ENCODE measurements at places on chromosomes 11 and 22. TPM values are rescaled to one million over a fixed set of nuclear protein-coding genes. Genes with fewer than 3 reads are reported as not detected.

Gene SLC6A5
- not detected for polyA plus RNA-seq

Gene PUS3
- 9.5 TPM for polyA plus RNA-seq

DNA sequence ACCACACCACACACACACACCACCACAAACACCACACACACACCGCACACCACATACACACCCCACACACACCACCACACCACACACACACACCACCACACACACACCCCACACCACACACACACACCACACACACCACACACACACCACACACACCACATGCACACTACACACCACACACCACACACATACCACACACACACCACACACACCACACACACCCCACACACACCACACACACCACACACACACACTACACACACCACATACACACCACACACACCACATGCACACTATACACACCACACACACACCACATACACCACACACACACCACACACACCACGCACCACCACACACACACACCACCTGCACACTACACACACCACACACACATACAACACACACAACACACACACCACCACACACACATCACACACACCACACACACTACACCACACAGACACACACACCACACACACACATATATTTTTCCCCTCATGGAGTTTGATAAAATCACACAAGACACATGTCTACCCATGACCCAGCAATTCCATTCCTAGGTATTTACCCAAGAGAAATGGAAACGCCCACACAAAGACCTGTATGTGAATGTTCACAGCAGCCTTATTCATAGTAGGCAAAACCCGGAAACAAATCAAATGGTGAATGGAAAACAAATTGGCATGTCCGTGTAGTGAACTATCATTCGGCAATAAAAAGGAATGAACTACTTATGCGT lies 14.3 kb downstream of the CD5 start:
- DNase-seq, result no peak

Gene KCNE3
- polyA plus RNA-seq, result 1.0 TPM

Gene PNPLA3
- polyA plus RNA-seq, result 3.9 TPM

DNA sequence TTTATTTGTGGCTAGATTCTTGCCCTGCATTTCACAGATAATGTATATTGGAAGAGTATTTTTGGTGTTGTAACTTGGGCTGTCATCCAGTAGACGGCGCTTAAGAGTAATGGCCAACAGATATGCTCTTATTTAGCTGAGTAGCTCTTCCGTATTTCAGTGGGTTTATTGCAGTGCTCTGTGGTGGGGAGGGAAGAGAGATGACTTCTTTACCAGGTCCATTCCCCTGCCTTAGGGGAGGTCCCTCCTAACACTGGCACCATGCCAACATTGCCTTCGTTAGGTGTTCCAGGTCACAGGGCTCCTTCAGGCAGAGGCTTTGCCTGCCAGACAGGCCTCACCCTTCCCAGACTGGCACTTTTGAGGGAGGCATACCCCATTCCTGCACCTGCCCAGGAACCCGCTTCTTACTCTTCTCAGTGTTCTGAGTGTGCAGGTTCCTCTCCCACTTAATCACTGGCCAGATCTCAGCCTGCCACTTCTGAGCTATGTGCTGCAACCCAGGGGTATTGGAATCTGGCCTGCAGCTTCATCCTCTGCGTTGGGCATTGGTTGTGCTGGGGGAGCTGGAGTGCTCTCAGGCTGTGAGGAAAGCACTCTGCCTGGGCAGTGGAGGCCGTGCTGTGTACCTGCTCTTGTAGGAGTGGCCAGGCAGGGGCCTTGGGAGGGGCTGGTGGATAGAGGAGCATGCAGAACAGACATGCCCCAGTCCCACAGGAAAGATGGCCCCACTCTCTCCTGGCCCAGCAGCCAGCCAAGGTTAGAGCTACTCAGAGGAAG lies 29.4 kb upstream of the SLN start:
- peak; percentile 13 for DNase-seq

Gene OR8D1
- not detected for polyA plus RNA-seq

DNA sequence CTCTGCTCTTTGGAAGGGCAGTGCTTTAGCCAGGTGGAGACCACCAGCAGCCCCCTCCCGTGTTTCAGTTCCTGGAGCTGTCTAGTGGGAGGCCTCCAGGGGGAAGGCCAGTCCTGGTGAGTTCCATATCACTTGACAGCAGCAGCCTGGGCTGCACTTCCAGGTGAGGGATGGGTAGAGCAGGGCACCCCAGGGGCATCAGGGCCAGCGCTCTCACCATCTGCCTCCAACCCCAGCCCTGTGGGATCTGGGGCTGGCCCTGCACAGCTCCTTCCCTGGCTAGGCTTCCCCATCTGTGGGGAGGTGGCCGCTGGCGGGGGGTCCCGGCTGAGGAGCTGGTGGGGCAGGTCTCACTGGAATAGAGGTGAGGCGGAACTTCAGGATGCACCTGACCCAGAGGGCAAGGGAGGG lies 60.5 kb downstream of the MORC2 start:
- DNase-seq, result no peak

Gene POTEH
- polyA plus RNA-seq, result not detected

- no peak for DNase-seq
These were observed 51.6 kb downstream of the CERK start for GRCh38 chr22:46686221-46687047.

Gene NXPE4
- polyA plus RNA-seq, result not detected

- no peak for DNase-seq
These were observed 62.8 kb upstream of the BLID start for GRCh38 chr11:122178795-122179194.

- DNase-seq, result no peak
These were observed 628.8 kb upstream of the ANO5 start for GRCh38 chr11:21564095-21564494.

Gene VWA5A
- 26.9 TPM for polyA plus RNA-seq

DNA sequence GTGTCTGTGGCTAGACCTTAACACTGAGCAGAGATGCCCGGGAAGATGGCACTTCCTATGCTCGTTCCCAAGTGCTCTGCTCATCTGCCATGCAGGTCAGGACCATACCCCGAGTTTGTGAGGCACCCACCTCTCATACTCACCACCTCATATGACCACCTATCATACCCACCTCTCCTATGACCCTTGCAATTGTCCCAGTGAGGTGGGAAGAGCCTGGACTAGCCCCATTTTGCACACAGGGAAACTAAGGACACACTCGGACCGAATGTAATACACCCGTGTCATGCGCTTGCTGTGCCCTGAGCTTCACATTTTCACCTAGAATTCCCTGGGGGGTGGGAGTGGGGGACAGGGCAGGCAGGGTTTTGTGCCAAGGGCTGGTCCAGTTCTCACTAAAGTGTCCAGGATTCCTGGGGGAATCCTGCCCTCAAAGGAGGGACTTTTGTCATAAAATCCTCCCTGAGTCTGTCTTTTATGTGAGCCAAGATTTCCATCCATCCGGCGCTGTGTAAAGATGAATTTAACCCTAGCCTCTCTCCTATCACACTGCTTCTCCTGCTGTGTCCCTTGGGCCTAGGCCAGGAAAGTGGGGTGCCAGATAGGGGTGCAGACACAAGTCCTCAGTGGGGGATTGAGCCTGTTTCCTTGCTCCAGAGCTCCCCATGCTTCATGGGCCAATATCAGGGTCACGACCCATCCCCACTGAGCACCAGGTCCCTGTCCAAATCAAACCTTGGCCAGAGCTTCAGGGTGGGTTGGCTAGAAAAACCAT lies 20.0 kb downstream of the TPBGL start:
- no peak for DNase-seq

DNA sequence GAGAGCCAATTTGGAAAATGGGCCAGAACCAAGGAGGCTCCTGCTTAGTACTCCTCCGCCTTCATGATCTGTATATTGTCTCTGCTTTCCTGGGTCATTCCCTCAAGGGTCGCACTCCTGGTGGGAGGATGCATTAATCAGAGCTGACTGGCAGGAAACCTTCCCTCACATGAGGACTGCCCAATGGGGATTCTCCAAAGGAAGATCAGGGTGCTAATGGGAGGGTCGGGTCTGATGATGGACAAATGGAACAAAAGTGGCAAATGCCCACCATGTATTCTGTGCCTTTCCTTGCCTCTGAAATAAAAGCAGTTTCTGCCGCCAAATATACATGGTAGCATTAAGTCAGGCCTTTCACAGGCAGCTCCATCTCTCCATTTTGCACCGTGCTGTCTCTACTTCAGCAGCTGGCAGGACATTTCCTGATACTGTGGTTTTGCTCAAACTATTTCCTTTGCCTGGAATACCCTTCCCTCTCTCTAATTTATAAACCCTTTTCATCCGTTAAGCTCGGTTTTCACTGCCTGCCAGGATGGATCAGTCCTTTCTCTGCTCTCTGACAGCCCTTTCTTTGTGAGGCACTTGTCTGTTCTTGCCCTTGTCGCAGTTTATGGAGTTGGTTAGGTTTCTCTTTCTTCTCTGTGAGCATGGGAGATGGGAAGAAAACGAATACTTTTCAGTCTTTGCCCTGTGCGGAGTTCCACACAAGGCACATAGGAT lies 13.5 kb downstream of the SREBF2 start:
- DNase-seq, result no peak

GRCh38 chr22:19847345-19847632 lies 7.4 kb downstream of the GNB1L start:
- no peak for DNase-seq

DNA sequence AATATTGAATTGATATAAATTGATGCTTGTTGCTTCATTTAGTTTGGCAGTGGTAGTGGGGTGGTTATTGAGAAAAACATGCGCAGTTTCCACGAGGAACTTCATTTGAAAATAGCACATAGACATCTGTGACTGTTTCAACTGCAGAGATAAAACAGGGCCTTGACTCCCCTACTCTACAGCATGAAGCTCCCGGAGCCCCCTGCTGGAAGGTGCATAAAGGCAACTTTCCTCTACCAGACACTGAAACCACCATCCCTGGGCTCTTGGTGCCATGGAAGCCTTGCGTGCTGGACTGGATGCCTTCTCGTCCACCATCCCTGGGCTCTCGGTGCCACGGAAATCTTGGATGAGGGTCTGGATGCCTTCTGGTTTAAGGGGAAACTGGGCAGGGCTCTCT lies 195.9 kb downstream of the CSNK2A3 start:
- DNase-seq, result no peak

- DNase-seq, result no peak
These were observed 1.6 kb upstream of the PLXNB2 start for GRCh38 chr22:50308986-50309600.

DNA sequence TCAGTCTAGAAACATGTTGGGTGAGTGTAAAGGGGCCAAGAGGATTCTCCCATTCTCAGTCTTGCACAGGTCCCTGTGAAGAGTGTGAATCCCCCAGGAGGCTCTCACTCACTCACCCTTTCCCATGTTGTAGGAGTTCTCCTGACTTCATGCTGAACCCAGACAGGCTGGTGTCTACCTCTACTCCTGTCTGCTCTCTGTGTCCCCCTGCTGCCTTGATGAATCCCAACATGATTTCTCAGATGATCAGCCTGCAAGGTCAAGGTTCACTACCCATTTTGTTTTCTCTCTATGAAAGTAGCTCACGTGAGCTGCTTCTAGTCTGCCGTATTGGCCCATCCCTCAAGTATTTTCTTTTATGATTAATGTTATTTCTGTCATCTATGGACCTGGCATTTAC lies 500.6 kb downstream of the ETS1 start:
- no peak for DNase-seq

DNA sequence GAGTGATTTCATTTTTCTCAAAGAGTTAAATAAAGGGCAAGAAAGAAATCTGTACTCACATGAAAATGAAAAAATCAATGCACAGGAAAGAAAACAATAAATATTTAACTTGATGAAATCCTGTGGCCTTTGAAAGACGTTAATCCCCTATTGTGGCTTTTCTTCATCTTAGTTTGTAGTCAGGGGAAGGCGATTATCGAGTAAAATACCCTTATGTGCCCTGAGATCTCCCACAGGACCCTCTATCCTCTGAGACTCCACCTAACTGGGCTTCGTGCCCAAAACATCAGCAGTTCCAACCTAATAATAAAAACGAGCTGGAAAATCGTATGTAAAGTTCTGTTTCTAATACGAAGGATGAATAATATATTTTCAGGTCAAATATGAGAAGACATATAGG lies 208.2 kb upstream of the ZC3H12C start:
- DNase-seq, result no peak

GRCh38 chr22:24473284-24473683 lies 21.8 kb upstream of the UPB1 start:
- DNase-seq, result no peak

- no peak for DNase-seq
These were observed 50.8 kb downstream of the ATG16L2 start for GRCh38 chr11:72864702-72865655.

Gene FHIP1B
- 19.8 TPM for polyA plus RNA-seq
